ENCODE measurements at places on chromosomes 7 and 10.

DNA sequence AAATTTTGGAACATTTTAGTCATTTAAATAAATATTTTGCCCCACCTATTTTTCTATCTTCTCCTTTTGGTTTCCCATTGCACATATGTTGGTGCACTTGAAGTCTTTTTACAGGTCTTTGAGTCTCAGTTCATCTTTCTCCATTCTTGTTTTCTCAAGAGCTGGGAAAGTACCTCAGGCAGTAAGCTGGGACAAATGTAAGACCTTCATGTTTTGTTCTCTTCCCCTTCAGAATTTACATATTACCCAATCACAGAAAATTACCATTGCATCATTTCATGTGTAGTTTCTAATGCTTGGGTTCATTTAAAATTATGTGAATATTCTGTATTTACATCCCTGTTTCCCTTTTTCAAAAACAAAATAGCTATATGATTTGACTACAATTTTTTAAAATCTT, 1150.0 kb upstream of the POT1 start:
- DNase-seq = no peak

DNA sequence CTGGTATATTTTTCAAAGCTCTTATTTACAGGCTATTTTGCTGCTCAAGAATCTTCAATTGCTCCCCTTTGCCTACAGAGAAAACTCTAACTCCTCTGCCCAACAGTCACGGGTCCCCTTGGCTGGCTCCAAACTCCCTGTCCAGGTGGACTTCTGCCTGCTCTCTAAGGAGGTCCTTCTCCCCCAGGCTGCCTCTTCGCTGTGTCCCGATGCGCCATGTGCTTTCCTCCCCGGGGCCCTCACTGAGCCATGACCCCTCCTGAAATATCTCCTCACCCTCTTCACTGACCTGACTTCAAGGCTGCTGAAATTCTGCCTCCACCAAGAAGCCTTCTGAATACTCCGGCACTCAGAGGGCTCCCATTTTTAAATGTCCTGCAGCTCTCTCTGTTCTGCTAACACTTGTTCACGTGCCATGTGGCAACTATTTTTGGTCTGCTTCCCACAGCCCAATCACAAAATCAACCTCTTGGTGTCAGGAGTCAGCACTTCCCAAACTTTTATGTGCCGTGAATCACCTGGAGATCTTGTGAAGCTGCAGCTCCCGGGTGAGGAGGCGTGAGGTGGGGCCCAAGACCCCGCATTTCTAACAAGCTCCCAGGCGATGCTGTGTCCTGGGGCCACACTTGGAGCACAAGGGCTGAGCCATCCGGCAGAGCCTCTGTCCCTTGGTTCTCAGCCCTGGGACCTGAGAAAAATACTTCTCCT, 85.7 kb upstream of the COL13A1 start:
- DNase-seq = no peak

GRCh38 chr10:78768041-78768835, 300.5 kb upstream of the ZMIZ1 start:
- DNase-seq = no peak

- no peak for DNase-seq
Measured at GRCh38 chr10:60806921-60807320, 28.6 kb downstream of the CDK1 start.

DNA sequence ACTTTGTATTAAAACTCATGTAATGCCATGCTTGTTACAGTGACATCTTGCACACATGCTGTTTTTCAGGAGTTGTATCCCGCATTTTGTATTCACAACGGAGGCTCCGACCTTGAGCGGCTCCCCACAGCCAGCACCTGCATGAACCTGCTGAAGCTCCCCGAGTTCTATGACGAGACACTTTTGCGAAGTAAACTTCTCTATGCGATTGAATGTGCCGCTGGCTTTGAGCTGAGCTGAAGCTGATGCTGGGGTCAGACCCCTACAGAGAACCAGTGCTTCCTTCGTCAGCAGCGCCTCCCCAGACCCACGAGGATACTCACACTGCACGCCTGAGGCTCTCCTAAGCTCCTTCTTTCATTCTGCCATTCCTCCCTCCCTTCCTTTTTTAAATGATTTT, 69.3 kb upstream of the DNAJB6 start:
- DNase-seq = no peak

- no peak for DNase-seq
Measured at GRCh38 chr10:59265141-59265540, 88.7 kb downstream of the PHYHIPL start.

DNA sequence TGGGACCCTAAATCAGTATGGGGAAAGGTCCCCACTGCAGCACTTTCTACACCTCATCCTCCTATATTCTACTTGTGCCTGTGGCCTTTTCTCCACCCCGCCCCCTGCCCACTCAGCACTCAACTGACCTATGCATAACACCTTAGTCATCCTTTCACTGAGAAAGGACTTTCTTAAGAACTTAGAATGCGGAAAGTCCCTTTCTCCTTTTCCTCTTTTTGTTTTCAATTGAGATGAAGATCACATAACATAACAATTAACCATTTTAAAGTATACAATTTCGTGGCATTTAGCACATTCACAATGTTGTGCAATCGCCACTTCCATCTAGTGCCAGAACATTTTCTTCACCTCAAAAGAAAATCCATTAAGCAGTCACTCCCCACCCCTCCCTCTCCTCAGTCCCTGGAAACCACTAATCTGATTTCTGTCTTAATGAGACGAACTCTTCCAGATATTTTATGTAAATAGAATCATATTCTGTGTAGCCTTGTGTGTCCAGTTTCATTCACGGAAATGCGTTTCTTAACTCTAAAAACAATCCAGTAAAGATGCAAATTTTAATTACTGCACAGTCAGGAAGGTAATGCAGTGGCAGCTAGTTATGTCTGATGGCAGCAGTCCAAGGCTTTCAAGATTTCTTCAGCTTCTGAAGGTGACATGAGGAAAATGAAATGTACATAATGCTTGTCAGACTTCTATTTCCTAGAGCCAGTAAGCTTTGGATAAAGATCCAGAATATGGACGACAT, 41.7 kb downstream of the FAS start:
- peak; percentile 68 for DNase-seq

DNA sequence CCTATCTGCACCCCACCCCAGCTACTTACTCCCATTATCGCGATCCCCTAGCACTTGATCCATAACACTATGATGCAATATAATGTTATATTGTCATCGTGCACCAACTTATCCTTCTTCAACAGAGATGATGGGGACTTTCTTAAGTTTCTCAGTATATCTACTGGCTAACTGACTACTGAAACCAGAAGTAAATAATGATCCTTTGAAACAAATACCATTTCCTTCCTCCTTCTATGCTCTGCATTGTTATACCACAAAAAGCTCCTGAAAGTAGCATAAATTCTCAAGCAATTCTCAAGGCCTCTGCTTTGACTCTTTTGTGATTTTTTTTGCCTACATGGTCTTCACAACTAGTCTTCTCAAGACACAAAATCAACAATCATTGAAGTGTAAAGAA, 68.9 kb downstream of the HTR7 start:
- no peak for DNase-seq

- no peak for DNase-seq
Measured at GRCh38 chr7:158013085-158013668, 574.4 kb downstream of the PTPRN2 start.

DNA sequence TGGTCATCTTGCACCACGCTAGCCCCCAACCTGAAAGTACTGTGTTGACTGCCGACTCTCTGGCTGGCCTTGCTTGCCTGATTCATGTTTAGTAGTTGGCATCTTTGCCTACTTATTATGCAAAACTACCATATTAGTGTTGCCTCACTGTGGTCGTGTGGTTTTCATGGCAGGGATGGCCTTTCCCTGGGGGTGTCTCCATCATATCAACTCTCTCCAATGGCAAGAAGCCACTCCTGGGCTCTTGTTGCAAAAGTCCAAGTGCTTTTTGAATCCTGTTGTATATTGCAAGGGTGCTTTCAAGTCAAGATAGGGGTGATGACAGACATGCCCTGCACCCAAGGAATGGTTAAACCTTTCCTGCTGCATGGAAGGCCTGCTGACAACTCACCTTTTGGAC, 39.4 kb downstream of the ABLIM1 start:
- DNase-seq = no peak

DNA sequence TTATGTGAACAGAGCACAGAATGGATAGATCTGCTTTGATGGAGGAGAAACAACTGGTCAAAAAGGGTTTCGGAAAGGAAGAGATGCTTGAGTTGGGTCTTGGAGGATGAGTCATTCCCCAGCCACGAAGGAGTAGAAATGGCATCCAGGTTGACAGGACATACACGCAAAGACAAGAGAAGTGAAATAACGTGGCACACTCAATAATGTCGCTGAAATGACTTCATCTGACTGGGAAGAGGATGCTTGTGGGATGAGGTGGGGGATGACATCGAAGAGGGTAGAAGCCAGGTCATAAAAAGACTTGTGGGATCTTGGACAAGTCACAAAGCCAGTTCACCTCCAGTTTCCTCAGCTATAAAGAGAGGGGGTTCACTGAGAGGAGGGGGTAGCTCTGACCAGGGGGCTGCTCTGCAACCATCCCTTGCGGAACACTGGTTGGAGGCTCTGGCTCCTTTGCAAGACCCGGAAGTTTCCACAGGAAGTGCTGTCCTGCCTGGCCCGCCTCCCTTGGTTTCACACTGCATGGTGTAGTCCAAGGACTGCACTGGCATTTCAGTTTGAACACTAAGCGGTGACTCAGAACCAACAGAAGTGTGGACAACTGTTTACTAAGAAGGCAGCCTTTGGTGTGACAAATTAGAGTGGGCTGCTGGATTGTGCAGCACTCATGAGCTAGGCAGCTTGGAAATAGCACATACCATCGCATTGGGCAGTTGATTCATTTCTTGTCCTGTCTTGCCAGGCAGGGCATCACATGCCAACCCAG, 189.9 kb upstream of the ADO start:
- peak; percentile 29 for DNase-seq

DNA sequence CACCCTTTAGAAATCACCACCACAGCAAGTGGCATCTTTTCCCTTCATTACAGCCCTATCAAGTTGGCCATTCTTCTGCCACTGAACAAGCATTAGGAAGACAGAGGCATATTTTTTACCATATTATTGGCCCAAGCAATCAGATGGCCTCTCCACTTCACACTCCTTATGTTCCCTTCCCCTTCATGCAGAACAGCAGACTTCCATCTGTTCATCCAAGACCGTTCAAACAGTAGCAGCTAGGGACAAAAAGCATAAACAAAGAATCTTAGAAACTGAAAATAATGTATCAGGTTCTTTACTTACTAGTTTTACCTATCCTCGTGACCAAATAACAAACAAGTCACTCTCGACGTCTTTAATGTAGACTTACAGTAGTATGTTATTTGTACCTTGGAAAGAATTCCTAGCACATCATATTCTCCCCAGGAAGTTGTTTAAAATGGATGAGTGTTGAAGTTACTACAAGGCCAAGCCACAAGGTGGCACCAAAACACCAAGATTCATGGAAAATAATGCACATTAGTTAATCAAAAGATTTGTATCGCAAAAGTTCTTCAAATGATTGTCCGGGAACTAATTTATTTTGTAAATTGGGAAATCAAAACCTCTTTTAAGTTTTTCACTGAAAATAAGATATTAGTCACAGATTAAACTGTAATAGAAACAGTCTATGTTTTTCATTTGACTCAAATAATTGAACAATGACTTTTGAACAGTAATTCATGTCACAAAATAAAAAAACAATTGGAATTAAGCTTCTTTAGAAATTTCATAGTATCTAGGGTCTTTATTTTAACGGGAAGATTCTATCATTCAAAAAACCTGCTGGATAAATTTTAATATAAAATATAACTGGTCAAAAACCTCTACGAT, 112.1 kb downstream of the VPS41 start:
- peak; percentile 69 for DNase-seq

DNA sequence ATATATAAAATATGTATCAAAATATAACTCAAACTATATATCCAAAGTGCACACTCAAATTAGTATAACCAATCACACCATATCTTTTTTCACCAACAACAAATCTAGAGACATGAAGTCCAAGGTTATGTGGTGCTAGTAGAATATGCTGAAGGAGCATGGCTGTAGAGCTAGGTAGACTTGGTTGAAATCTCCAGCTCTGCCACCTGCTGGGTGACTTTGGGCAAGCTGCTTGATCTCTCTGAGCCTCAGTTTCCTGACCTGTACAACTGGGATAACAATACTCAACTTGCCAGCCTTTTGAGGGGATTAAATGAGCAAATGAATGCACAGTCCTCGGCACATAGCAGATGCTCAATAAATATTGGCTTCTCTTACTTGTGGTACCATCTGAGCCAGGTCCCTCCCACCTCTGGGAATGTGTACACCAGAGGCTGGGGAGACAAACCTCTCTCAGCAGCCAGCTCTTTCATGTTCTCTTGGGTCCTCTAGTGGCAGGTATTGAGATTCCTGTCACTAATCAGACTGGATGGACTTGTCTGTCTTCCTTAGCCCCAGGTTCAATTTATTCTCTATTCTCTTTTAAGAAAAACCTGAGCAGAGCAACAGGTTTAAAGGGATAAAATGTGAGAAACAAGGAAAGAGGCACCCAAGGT, 94.3 kb upstream of the PDE1C start:
- DNase-seq = peak; percentile 85

DNA sequence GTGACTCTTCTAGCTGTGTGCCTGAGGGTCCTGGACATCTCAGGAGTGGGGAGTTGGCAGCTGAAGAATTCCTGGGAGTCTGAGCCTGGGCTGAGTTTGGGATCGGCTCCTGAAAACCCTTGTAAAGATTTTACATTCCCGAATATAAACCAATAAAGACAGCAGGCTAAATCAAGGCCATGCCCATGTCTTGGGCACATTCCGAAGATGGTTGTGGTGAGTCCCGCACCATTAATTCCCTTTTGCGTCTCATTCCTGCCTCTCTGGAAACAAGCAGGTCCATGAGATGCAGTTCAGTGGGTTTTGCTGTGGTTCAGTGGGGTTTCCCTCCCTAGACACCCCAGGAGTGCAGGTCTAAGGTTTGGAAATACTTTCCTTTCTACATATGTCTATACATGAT, 90.9 kb downstream of the COL26A1 start:
- DNase-seq = no peak

- DNase-seq = no peak
Measured at GRCh38 chr7:143389316-143390103, 8.4 kb downstream of the ZYX start.

- DNase-seq = peak; percentile 45
Measured at GRCh38 chr7:129298268-129298893, 73.6 kb downstream of the AHCYL2 start.

DNA sequence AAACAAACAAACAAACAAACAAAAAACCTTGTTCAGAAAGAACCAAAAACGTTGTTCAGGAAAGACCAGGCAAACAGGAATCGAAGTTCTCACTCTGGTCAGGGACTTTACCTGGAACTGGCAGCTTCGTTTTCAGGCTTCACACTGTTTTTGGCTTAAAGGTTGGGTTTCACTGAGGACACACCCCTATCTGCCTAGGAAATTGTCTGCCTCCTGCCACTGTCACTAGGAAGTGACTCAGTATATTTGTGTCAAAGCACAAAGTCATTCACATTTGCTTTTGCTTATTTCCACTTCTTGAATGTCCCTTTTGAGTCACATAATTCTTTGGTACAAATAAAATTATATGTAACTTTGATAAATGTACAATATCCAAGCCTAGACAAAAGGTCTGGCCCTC, 37.9 kb downstream of the PNLIPRP3 start:
- DNase-seq = no peak
